T-helper 17 cell (primary cell): ENCODE measurements at places on chromosomes 3 and 15. TPM values are rescaled to one million over a fixed set of nuclear protein-coding genes. Genes with fewer than 3 reads are reported as not detected.

DNA sequence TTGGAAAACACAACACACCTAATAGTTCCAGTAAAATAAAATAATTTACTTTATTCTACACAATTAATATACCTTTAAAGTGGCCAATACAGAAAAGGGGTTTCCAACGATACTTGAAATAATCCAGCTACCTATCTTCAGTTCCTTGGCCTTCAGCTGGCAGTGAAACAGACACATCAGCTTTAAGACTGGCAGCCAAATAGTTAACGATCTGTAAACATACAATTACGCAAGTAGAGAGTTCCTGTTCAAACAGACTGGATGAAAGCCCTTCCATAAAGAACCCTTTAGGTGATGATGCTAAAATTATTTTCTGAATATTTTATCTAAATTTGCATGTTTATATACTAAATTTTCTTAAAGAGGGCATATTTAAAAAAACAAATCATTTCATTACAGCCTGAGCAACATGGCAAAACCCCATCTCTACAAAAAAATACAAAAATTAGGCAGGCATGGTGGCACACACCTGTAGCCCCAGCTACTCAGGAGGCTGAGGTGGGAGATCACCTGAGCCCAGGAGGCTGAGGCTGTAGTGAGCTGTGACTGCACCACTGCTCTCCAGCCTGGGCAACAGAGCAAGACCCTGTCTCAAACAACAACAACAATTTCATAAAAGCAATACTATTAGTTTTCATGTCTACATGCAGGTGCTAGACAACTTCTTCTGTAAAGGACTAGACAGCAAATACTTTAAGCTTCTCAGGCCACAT is 12.9 kb downstream of the DYNC1LI1 start:
- H3K4me1 ChIP-seq: peaks cover 26% of the 10 kb centered on the region
- no peaks in the 10 kb centered on the region for H3K27me3 ChIP-seq
- no peak for DNase-seq
- no peak overlapping the region for H3K4me3 ChIP-seq
- peaks cover 3% of the 10 kb centered on the region for H3K36me3 ChIP-seq
- no peak overlapping the region for H3K27ac ChIP-seq

Gene MYLK
- 52.1 TPM for total RNA-seq

DNA sequence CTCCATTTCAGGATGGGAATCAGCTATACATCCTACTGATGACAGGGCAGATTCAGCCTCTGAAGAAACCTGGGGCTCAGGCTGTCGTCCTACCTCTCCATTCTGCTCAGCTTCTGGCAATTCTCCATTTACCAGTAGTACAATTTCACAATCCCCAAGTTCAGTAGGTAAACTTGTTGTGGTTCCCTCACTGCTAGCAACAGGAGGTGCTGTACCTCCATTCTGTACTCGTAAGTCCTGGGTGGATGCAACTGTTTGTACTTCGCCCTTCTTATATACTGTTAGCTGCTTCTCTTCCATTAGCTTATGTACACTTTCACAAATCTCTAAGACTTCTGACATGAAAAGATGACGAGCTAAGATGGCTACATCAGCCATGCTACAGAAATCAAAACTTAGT is 11.6 kb downstream of the ZBTB11 start:
- peaks cover 5% of the 10 kb centered on the region for H3K4me1 ChIP-seq
- peaks cover 11% of the 10 kb centered on the region for H3K36me3 ChIP-seq
- H3K27ac ChIP-seq: peak overlapping the region; percentile 45
- H3K27me3 ChIP-seq: no peaks in the 10 kb centered on the region
- DNase-seq: no peak
- H3K4me3 ChIP-seq: no peak overlapping the region

Gene RLBP1
- not detected for total RNA-seq

- H3K4me3 ChIP-seq: no peak overlapping the region
- no peaks in the 10 kb centered on the region for H3K36me3 ChIP-seq
- H3K27ac ChIP-seq: no peak overlapping the region
- H3K27me3 ChIP-seq: no peaks in the 10 kb centered on the region
- no peaks in the 10 kb centered on the region for H3K4me1 ChIP-seq
- DNase-seq: no peak
Measured at GRCh38 chr3:173750591-173750990, 353.0 kb downstream of the NLGN1 start.

- H3K4me3 ChIP-seq: no peak overlapping the region
- H3K27ac ChIP-seq: no peak overlapping the region
- H3K27me3 ChIP-seq: no peaks in the 10 kb centered on the region
- H3K4me1 ChIP-seq: no peaks in the 10 kb centered on the region
Measured at GRCh38 chr3:80097674-80098073, 329.9 kb upstream of the ROBO1 start.
